ENCODE measurements at places on chromosomes 3 and 15.
A peak's percentile ranks its signal among the peaks of the same experiment; 100 is the strongest.

- DNase-seq, result no peak
Measured at GRCh38 chr15:32642667-32643435, 1.3 kb downstream of the SCG5 start.

- DNase-seq, result no peak
Measured at GRCh38 chr15:101258238-101259144, 6.6 kb upstream of the CHSY1 start.

- peak; percentile 49 for DNase-seq
Measured at GRCh38 chr15:69074843-69075224, 60.3 kb downstream of the NOX5 start.

GRCh38 chr3:66885326-66886000 lies 112.6 kb upstream of the KBTBD8 start:
- no peak for DNase-seq

DNA sequence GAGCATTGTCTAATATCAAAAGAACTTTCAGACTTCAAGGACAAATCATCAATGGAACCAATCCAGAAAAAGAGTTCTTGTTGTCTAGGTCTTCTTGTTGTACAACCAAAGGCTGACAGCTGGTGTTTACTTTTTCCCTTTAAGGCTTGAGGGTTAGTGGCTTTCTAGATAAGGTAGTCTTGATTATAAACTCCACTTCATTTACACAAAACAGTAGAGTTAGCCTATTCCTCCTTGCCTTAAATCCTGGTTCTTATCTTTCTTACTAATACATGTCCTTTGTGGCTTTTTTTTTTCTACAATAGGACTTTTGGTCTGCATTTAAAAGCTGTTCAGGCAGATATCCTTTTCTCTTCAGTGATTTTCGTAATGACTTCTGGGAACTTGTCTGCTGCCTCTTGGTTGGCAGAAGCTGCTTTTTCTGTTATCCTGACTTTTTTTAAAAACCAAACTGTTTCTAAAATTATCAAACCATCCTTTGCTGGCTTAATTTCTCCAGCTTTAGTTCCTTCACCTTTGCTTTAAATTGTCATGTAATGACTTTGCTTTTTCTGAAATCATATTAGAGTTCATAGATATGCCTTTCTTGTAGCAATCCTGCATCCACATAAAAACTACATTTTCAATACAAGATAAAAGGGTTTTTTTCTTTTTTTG lies 44.8 kb downstream of the STRIT1 start:
- DNase-seq, result no peak

DNA sequence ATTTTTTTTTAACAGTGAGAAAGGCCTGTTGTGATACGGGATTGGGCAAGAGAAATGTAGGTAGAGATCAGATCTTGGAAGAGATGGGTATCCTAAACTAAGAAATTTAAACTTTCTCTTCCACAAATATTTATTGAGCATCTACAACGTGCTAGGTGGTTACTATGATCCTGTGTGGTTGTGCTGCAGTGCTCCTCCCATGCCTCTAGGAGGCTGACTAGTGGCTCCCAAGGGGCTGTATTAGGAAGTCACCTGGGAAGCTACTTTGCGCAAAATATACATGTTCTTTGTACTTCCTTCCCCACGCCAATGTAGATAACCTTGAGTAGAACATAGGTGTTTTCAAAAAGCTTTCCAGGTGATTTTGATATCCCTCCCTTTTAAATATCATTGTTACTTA lies 27.2 kb downstream of the USP3 start:
- no peak for DNase-seq

GRCh38 chr15:70526974-70527325 lies 236.4 kb downstream of the UACA start:
- DNase-seq, result no peak

Data from RWPE2 (cell line).